Stimulated activated CD8-positive, alpha-beta memory T cell treated with anti-CD3 and anti-CD28 coated beads, Interleukin-7, amount 100 ng/mL, for 24 hours (primary cell): ENCODE measurements at places on chromosomes 2 and 18.

DNA sequence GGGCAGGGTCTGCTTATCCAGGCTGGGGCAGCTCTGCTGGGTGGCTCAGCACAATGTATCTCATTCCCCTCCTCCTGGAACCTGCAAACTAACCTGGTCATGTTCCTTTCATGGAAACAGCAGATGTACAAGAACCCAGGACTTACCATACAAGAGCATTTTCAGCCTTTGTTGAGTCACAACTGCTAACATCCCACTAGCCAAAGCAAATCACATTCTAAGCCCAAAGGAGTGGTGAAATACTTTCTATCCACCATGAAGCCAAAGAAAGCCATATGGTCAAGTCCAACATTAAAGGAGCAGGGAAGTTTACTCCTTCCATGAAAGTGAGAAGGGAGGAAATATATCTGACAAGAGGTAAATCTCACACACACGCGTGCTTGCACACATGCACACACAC, 163.0 kb downstream of the IRS1 start:
- no peak for DNase-seq

GRCh38 chr2:63880625-63881024, 38.9 kb downstream of the UGP2 start:
- no peak for DNase-seq

GRCh38 chr18:63109022-63109421, 210.5 kb downstream of the BCL2 start:
- no peak for DNase-seq

- no peak for DNase-seq
These were observed 44.3 kb upstream of the KLF11 start for GRCh38 chr2:9998916-9999654.

GRCh38 chr18:62631173-62631572, 84.2 kb upstream of the PHLPP1 start:
- no peak for DNase-seq

- no peak for DNase-seq
These were observed 81.0 kb upstream of the RBMS1 start for GRCh38 chr2:160574468-160575140.

DNA sequence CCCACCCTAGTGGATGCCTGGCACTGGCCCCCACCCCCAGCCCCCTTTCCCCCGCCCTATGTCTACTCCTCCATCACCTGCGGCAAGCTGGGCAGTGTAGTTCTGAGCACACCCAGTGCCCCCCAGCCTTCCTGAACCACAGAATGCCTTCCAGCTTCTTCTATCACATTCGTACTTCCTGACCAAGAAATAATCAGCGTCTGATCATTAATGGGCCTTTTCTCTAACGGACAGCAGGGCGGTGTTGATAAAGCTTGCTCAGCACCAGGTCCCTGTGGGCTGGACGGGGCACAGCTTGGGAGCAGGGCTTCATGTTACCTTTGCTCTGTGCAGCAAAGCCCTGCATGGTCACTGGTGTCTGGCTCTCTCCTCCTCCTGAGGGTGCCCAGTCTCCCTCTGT, 15.4 kb downstream of the UXS1 start:
- no peak for DNase-seq

GRCh38 chr2:119106301-119106897, 52.2 kb downstream of the C1QL2 start:
- no peak for DNase-seq
